RPMI8226 (cell line): ENCODE measurements at places on chromosomes 11 and 22.

- DNase-seq: no peak
These were observed 18.1 kb downstream of the MMP10 start for GRCh38 chr11:102762361-102762767.

DNA sequence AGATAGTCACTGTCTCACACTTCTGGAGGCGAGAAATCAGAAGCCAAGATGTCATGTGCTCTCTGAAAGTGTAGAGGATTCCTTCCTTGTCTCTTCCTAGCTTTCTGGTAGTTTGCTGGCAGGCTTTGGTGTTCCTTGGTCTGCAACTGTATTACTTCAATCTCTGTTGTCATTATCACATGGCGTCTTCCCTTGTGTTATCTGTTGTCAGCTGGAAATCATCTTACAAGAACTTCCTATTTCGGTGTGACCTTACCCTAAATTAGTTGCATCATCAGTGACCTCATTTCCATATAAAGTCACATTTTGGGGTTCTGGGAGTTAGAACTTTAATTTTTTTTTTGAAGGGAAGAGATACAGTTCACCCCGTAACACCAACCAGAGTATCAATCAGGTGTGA, 3.3 kb upstream of the LIN7C start:
- DNase-seq: no peak

- DNase-seq: no peak
These were observed 433.9 kb downstream of the TBC1D22A start for GRCh38 chr22:47196166-47196849.

GRCh38 chr11:7170431-7170830, 81.3 kb upstream of the SYT9 start:
- no peak for DNase-seq

DNA sequence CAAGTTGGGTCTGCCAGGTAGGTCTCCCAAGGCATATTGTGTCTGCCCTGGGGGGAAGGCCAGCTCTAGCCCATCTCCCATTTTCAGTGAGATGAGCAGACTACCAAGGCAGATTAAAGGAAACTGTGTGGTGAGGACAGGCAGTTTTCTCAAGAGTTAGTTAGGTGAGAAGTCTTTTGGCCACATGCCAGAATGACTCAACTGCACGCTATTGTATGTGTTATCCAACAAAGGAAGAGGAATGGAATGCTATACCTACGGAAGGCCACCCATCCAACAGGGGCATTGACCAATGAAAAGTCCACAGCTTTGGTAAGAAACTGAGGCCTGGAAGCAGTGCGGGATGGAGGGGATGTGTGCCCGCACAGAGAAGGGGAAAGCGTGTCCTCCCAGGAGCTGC, 941.7 kb downstream of the NTM start:
- no peak for DNase-seq

GRCh38 chr11:117933930-117934329, 4.7 kb upstream of the TMPRSS13 start:
- DNase-seq: no peak

DNA sequence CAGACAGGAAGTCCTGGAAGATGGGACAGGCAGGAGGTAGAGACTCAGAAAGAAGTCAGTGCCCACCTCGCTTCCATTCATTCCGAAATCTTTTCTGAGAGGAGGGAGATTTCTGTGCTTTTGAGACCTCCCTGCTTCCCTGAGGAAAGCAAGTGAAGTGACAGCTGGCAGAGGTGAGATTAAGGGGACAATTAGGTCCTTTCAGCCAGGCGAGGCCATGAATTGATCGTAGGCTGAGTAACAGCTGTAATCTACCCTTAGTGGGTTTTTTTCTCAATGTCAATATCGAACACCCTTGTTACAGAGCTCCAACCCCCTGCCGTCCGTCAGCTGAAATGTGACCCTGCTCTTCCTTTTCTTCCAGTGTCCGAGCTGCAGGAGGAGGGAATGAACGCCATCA, 96.0 kb downstream of the PARVA start:
- DNase-seq: no peak

- DNase-seq: no peak
These were observed 324.7 kb downstream of the CASP12 start for GRCh38 chr11:104573441-104573990.

DNA sequence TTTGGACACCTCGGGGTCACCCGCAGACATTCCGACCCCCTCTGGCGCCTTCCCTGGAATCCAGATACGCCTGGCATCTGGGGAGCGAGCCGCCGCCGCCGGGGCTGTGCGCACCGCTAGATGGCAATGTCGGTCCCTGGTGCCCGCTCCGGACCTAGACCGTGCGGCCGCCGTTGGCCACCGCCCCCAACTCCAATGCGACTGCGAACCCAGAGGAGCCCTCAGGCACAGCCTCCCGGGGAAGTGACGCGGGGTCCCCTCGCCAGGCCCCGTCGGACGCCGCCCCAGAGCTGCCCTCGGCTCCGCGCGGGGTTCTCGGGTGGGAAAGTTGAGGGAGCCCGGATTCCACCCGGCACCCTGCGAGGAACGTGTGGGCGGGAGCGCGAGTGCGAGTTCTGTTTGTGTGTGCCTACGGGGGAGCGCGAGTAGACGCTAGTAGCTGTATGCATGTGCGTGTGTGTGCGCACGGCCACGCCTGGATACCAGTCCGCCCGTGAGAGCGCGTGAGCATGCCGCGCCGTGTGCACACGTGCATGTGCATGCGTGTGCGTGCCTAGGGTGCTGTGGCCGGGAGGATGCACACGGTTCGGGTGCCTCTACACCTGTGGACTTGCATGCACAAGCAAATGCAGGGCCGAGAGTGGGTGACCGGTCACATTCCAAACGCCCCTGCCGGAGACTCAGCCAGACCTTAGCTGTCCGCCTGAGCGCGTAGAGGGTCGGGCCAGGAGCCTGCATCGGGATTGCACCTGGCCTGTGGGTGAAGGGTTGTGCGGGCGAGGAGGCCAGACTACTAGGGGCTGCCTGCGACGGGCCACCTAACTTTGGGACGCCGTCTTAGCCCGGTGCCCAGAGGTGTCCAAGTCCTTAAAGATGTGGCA, 1.9 kb downstream of the CHRM4 start:
- DNase-seq: peak; percentile 61

GRCh38 chr11:76203937-76204336, 2.4 kb downstream of the WNT11 start:
- DNase-seq: no peak

DNA sequence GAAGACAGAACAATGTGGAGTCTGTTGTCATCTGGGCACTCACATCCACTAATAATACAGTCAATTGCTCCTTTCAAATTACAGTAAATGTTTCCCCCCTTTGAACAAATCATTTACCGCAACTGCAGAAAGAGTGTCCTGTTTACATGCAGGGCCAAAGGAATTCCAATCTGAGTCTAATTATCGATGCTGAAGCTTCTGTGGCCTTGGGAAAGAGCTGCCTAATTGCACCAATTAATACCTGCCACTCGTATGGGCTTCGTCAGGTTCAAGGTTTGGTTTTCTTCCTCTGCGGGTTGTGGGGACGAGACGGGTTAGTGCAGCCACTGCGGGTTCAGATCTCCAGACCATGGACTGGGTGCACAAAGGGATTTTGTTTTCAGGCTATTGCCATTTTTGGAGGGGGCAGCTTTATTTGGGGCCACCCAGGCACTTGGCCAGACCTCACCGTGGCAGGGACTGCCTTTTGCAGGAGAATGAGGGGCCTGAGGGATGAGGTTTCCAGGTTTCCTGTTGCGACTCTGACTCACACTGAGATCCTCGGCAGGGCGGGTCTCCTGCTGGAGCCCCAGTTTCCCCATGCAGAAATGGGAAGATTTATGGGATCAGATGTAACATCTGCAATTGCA, 147.6 kb downstream of the MIAT start:
- DNase-seq: no peak

- no peak for DNase-seq
These were observed 123.9 kb downstream of the RBFOX2 start for GRCh38 chr22:35904752-35905151.

DNA sequence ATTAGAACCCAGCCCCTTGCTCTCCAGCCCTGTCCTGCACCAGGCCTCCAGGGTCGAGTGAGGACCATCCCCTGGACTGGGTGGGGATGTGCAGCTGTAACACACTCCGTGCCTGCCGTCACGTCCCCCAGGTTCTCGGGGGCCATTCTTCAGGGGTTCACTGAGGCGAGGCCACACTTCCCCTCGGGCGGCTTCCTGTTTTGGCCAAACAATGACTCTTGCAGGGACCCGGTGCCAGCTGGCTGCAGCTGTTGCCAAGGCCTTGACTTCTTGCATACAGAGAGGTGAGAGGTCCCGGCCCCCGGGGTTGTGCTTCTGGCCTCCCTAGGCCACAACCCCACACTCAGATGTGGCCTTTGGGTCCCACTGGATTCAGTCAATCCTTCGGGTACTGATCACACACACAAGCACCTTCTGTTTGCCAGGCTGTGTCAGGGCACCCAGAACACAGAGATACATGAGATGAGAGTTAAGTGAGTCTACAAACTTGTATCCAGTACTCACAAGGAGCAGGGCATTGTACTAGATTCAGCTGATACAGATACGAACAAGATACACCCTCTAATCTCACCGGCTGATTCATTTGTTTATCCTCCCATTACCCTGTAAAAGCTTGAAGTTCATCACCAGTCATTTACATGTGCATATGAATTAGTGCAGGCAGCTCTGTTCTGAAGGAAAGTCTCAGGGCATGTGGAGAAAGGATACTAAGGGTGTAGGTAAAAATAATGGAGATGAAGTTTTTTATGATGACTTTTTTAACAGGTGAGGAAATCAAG, 32.9 kb downstream of the LRRC32 start:
- peak; percentile 65 for DNase-seq

DNA sequence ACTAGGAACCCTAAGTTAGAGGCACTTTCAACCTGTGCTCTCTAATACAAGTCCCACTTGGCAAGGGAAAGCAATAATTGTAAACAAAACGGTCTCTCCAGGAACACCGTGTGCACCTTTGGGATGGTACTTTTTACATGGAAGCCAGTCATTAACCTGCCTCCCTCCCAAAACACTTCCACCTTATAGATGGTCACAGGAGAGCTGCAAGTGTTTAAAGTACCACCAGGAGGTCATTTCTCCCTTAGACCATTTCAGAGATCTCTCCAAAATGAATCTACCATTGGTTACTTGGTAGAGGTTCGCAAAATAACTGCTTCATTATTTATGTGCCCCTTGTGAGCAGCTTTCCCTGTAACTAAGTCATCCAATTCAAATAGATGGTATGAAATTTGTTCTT, 375.3 kb downstream of the DYNC2H1 start:
- no peak for DNase-seq

DNA sequence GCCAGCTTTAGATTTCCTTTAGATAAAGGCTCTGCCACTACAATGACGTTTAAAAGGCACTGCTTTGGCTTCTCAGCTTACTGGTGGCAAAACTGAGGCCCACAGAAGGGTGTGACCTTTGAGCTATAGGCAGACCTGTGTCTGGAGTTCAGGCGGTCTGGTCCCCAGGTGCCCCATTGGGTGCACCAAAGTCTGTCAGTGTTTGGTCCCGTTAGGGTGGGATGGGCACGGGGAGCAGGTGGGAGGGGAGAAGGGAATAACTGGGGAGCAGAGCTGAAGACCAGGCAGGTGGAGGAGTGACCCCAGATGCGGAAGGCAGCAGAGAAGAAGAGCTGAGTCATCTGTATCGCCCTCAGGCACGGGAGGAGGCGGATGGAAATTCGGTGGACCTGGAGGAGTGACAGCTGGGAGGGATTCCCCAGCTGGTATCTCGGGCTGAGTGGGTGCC, 45.3 kb upstream of the GCAT start:
- no peak for DNase-seq

DNA sequence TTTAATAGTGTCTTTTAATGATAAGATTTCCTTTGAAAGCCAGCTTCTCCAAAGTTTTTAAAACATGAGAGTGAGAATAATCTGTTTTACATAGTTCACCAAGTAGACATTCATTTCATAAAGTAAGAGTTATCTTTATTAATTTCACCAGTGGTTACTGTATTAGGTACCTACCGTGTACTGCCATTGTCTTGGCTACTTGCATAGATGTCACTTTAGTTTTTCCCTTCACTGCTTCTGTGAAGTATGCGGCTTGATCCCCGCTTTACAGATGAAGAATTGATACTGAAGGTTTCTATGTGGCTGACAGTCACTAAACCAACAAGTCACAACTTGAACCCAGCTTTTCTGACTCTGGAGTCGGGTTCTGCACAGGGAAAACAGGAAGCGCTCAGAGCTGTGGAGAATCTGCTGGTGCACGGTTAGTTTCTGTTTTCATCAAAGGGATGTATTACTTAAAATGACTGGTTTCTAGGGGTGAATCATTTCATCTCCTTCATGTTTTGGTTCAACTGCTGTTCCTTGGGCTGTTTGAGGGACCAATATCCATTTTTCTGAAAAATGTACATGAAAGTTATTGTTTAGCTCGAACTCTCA, 39.3 kb upstream of the MYO18B start:
- no peak for DNase-seq

DNA sequence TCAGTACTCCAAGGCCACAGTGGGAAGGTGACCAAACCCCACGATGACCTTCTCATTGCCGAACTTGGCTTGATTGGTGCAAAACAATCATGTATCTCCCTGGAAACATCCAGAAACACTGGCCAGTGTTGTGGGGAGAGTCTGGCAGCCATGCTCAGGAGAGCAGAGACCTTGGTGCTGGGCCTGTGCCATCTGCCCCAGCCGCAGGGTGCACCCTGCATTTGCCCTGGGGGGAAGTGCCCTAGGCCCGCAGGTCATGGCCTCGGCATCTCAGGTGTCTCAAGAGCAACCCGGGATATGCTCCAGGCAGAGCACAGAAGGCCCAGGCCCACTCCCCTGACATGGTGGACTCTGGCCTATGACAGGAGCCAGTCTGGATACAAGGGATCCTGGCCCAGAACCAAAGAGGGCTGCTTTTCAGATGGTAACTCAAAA, 23.7 kb downstream of the ARVCF start:
- no peak for DNase-seq

- no peak for DNase-seq
These were observed 123.5 kb downstream of the DBX1 start for GRCh38 chr11:20036626-20037335.

DNA sequence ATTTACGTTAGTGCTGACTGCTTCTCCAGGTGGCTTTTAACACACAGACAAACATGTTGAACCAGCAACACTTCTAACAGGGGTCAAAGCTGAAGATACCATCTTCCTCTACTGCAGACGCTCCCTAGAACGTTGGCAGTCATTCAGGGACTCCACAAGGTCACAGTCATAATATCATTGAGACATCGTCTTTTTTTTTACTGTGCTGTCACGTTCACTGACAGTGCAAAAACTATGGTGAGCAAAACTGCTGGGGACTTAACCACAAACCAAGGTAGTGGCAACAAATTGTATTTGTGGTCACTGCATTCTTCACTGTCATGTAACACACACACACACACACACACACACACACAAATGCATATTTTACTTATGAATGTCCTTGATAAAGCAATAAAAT, 244.9 kb downstream of the CASP12 start:
- DNase-seq: peak; percentile 72

- DNase-seq: no peak
These were observed 97.2 kb downstream of the PIWIL4 start for GRCh38 chr11:94664346-94664745.

DNA sequence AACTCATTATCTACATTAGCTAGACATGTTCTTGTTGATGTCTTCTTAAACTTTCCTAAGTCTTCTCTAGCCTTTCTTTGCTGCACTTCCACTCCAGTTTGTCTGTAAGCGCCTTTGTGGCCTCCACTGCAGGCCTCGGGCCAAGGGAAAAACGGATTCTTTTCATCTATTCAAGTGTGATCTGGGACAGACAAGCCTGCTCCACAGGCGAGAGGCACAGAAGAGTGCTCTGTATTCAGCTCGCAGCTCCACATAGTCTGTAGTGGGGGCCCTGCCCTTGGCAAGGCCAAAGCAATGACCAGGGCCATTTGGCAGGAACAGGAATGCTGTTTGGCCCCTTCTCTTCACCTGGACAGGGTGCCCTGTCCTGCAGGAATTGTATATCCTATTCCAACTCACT, 84.1 kb upstream of the BARX2 start:
- no peak for DNase-seq

GRCh38 chr11:112831041-112831440, 130.2 kb upstream of the NCAM1 start:
- no peak for DNase-seq
